ENCODE measurements at places on chromosomes 6 and 20. TPM values are rescaled to one million over a fixed set of nuclear protein-coding genes. Genes with fewer than 3 reads are reported as not detected.

Gene DPM1
- total RNA-seq = 54.1 TPM

Gene OTOR
- total RNA-seq = not detected

Gene OR2H1
- not detected for total RNA-seq

GRCh38 chr6:3811191-3811590 is 38.0 kb upstream of the FAM50B start:
- DNase-seq = no peak

GRCh38 chr6:156396068-156396771 is 381.0 kb upstream of the ARID1B start:
- no peak for DNase-seq

DNA sequence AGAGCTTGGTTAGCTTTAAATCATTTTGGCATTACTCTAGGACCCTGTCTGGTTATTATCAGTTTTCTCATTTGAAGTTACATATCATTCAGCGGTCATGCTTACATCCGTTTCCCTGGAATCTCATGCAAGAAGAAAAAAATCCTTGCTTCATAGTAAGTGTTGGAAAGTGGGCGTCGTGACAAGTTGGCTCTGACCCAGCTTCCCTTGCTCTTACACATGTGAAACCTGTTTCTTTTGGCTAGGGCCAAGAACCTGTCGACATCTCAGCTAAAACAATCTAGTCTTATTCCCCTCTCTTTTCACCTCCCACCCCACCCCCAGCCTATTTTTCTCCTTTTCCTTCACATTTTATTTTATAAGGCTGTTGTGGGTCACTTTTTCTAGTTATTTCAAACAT is 45.5 kb downstream of the ANKS1A start:
- DNase-seq = no peak
